ENCODE measurements at places on chromosomes 5 and 9.

GRCh38 chr5:106637275-106637674 is 1033.5 kb downstream of the EFNA5 start:
- no peak for DNase-seq

DNA sequence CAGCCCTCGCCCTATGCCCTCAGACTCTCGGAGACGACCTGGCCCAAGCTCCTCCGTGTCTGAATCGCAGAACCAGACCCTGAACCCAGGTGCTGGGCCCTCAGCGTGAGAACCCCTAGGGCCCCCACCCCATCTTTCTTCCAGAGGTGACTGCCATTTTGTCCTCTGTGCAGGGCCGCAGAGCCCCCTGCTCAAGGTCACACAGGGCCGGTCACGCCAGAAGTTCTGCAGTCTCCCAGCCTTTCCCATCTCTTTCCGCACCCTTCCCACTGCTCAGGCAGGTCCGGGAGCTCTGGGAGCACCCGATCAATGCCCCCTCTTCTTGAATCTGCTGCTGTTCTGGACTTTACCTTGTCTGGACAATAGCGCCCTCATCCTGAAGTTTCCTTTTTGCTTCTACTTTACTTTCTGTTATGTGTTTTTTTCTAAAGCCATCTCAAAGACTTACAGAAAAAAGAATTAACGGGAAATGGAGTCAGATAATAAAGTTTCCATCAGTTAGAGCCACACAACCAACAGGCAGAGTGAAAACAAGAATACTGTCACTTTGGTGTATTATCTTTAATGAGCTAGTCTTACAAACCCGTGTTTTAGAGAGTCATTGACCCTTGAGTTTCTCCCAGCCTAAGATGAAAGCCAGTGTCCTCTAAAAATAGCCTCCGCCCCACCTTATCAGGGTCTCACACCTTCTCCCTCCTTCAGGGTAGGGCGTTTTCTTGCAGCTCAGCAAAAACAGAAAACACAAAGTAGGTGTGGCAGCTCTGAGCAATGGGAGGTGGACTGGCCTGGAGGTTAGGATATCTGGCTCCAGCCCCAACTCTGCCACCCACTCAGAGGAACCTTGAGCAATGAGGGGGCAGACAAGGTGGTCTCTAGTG is 1.8 kb downstream of the TMOD1 start:
- DNase-seq, result no peak

DNA sequence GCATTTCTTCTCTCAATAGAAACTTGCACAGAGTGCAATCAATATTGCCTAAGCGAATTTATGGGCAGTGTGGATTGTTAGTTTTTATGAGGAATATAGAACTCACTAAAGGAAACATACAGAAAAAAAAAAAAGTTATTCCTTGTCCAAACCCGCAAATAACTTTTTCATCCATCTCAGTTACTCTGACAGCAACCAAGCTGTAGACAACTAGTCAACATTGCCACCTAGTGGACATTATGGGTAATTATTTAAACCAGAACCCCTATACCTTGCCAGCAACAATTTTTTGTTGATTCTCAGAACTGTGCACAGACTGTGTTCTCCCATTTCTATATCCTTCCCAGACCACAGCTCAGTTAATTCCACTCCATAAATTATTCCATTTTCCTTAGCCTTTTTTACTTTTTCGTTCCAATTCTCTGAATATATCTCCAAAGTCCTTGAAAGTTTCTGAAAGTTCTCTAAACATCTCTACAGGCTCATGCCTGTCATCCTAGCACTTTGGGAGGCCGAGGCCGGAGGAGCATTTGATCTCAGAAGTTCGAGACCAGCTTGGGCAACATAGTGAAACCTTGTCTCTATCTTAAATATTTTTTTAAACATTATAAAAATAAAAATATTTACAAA is 2.6 kb upstream of the AFAP1L1 start:
- peak; percentile 49 for DNase-seq

- DNase-seq, result peak; percentile 54
Observed at GRCh38 chr5:113330533-113331208, 104.1 kb downstream of the TSSK1B start.

GRCh38 chr9:133633681-133634080 is 2.5 kb upstream of the DBH start:
- DNase-seq, result no peak

GRCh38 chr5:90015584-90016018 is 394.0 kb downstream of the CETN3 start:
- DNase-seq, result no peak

- DNase-seq, result no peak
Observed at GRCh38 chr9:2120926-2121689, 106.0 kb downstream of the SMARCA2 start.

DNA sequence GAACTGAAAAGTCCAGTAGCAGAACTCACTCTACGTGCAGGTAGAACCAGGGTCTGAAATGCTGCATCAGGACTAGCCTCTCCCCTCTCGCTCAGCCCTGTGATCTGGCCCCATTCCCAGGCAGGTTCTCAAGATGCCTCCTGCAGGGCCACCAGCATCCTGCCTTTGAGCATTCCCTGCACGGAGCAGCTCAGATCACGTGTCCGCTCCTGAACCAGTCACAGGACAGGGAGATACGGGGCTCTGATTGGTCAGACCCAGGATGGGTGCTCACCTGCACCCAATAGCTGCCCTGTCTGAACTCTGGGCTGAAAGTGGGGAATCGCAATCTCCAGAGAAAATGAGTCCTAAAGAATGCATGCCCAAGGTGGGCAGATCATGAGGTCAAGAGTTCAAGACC is 50.8 kb downstream of the NEURL1B start:
- DNase-seq, result no peak

DNA sequence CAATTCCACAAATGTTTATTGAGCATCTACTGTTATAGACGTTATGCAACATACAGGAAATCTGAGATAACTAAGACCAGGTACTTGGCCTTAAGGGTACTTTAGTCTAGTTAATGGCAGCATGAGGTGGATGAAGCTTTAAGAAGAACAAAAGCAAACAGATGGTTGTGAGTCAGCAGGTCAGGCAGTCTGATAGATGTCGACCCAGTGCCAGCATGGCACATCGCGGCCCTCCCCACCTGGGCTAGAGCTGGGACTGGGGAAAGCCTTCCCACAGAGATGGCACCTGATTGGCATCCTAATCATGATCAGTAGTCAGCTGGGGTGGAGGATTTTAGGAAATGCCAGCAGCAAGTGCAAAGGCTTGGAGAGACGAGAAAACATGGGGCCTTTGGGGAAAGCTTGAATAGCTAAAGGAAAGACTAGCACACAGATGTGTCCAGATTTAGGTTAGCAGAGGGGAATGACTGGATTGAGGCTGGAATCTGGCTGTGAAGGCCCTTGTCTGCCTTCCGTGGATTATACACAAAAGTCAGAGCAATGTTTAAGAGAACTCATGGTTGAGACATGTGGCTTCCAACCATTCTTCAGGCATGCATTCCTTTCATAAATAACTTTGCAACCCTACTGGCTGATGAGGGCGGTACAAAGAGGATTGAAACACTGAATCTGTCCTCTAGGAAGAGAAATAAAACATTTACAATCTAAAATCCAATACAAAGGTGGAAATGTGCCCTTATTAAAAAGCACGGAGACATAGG is 395.4 kb upstream of the WWC1 start:
- DNase-seq, result no peak

DNA sequence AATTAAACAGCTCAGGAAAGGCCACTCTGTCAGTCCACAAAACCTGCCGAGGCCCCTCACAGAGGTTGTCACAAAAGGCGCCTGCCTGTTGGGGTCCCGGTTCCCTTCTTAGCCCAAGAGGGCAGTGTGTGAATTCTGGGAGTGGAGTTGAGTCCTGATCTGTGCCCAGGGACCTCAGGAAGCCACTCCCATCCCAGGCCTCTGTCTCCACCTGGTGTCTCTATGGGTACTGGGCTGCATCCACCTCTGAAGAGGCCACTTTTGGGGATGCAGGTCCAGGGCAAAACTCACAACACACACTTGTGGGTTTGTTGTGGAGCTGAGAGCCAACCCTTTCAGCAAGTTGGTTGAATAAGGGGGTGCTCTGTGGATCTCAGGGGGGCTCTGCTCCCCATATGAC is 74.3 kb upstream of the STXBP1 start:
- no peak for DNase-seq

DNA sequence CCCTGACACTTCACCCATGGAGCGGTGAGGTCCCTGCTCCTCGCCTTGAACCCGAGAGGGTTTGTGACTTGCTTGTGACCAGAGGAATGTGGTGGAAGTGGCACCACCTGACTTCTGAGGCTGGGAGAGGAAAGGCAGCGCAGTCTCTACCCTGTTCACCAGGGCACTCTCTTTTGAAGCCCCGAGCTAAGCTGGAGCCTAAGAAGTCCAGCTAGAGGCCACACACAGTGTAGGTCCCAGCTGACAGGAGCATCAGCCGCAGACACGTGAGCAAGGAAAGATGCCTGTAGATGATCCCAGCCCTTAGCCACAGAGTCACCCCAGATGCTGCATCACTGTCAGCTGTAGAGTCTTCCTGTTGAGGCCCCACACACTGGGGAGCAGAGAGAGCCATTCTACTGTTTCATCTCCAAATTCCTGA is 1.7 kb upstream of the ANGPTL2 start:
- DNase-seq, result no peak

GRCh38 chr9:89278997-89279739 is 31.8 kb upstream of the CKS2 start:
- peak; percentile 39 for DNase-seq

GRCh38 chr5:133391354-133392136 is 220.8 kb downstream of the FSTL4 start:
- no peak for DNase-seq

DNA sequence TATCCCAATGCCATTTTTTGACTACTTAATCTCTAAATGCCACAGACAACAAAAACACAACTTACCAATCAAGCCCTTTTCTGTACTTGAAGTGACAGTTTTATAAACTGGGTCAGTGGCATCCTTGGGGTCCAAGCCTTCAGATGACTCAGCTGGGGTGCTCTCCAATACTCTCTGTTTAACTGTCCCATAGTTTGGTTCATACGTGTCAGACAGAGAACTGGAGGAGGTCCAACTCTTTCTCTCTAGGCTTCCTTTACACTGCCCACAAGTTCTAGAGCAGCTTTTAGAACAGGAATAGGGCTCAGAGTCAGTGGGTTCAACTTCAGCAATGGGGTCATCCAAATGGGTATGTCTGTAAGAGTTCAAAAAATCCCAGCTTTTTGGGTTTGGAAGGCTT is 166.9 kb downstream of the CDC42SE2 start:
- no peak for DNase-seq

- DNase-seq, result no peak
Observed at GRCh38 chr5:72248410-72248981, 71.5 kb downstream of the MRPS27 start.

DNA sequence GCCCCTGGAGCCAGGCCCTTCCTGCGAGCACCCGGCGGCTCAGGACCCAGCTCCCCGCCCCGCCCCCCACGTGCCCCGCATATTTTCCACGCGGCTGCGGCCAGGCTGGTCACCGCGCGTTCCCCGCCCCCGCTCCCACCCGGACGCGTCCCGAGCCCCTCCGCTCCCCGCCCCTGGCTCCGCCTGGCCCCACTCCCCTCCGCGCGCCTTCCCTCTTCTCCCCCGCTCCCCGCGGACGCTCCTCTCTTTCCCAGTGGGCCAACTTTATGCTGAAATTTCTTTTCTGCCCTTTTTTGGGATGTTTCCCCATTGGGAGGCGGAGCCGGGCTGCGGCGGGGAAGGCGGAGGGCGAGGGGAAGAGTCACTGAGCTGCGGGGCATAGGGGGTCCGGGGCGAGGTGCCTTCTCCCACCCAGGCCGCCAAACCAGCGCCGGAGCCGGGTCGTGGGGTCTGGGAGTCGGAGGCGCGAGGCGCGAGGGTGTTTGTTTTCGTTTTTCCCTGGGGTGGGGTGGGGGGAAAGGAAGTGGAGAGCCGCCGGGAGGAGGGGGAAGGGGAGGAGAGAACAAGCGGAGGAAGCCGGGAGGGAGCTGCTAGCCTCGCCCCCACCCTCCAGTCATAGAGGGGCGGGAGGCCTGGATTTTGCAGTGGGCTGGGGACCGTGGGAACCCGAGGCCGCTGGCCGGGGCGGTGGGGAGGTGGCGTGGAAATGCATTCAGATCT is 1.0 kb upstream of the TPM2 start:
- peak; percentile 10 for DNase-seq

GRCh38 chr9:136462664-136463063 is 20.2 kb downstream of the SEC16A start:
- no peak for DNase-seq

DNA sequence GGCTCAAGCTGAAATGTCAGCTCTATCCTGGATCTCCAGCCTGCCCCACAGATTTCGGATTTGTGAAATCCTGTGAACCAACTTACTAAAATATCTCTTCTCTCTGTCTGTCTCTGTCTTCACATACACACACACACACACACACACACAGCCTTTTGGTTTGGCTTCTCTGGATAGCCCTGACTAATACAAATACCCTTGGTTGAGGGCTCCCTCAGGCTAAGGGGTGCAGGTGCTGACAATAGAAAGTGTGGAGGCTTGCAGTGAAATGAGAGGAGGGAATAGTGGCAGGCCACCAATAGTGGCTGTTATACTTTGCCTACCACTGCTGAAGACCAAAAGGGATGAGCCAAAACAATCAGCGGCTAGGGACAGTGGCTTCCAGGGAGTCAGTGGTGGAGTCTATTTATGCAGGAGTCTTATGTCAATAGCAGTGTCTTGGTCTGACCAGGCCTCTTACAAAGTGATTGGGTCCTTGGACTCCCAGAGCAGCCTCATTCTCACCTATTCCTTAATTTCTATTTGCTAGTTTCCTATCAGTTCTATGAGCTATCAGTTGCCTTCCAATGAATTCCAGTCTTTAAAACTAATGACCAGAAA is 93.2 kb upstream of the GAS1 start:
- no peak for DNase-seq

DNA sequence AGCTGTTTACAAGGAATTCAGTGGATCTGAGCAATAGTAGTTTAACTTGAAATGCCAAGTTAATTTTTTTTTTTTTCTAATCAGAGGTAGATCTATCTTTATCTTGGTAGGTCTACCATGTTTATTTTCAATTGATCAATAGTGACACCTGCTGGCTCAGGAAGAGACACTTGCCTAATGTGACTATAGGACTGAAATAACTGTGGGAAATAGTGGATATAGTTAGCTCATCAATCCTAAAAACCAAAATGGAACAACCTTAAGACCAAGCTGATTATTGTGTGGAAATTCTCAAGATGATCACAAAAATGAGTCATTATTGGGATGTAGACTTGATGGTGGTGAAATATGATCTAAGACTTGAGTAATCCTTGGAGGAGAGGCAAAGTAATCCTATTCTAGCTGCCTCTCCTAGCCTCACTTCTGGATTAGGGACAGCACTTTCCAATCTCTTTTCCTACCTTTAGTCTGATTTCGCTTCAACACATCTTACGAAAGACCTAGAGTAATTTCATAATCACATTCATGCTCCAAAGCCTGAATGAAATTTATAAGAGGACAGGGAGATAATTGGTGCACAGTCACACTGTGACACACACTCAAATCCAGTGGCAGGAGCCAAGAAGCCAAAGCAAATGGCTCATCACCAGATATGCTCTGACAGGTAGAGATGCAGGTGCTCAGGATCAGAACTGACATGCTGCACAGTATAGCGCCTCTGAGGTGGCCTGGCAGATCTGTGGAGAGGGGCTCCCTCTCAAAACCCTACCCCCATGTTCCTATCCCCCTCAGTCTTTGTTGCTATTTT is 156.3 kb downstream of the HMHB1 start:
- DNase-seq, result peak; percentile 26
